ENCODE measurements at places on chromosomes 3 and 15. TPM values are rescaled to one million over a fixed set of nuclear protein-coding genes. Genes with fewer than 3 reads are reported as not detected.

The LIPC gene
- 0.63 TPM for total RNA-seq

The CCR3 gene
- total RNA-seq, result not detected

The LDHAL6B gene
- total RNA-seq, result not detected

The LMAN1L gene
- not detected for total RNA-seq

The LSAMP gene
- 1.2 TPM for total RNA-seq

The GOLGA8J gene
- total RNA-seq, result not detected

DNA sequence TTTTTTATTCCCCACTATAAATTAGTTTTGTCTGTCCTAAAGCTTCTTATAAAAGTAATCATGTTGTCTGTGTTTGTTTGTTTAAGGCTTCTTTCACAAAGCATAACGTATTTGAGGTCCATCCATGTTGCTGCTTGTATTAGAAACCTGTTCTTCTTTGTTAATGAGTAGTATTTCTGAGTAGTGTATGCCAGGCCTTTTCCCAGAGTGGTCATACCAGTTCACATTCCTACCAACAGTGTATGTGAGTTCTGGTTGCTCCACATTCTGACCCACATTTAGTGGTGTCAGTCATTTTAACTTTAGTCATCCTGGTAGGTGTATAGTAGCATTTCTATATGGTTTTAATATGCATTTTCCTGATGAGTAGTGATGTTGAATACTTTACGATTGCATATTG lies 98.6 kb downstream of the NEO1 start:
- DNase-seq, result no peak

DNA sequence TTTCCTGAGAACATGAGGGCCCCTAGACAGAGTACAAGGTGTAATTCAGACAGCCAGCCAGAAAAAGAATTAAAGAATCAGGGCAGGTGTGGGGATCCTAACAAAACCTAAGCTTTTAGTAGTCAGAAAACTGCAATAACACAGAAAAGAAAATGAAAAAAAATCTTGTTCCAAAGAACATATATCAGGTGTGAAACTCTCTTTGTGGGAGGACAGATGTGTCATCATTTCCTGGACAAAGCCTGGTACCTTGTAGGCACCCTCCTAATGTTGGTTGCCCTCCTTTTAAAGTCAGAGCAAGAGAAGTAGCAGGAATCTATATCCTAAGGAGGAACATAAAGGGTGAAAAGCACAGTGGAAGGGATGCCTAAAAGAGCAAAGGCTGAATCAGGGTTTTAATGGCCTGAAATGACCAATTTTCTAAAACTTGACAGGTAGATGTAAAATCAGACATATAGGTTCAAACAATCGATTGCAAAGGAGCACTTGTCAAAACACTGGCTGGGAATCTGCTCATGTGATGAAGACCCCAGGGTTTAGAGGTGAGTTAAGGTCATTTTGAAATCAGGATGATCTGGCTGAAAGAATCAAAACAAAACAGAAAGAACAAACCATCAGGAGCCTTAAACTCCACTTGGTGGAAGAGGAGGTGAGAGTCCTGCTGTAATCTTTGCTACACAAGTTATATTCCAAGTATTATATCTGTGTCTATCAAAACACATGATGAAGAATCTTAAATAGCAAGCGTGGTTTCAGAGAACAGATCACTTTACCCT lies 54.9 kb downstream of the TGFBR2 start:
- no peak for DNase-seq

DNA sequence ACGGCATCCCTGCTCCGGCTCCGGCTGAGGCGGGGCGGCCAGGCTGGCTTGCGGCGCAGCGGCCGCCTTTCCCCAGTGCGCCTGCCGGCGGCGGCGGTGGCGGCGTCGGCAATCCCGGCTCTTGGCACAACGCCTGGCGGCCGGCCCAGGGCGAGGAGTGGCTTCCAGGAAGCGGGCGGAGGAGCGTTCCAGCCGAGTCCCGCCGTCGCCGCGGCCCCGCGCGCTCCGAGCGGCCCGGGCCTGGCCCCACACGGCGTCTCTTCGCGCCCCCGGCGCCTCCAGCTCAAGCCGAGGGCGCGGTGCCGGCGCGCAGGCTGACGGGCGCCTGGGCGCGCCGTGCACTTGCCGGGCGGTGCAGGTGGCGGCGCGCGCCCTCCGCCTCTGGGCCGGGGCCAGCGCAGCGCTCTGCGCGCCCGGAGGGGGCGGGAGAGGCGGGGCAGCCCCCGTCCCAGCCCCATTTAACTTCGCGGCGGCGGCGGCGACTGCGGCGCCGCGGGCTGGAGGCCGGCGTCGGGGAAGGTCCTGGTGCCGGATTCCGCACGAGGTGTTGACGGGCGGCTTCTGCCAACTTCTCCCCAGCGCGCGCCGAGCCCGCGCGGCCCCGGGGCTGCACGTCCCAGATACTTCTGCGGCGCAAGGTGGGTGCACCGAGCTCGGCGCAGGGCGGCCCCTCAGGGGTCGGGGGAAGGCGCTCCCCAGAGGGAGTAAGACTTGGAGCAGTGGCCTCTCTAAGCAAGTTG lies at the start of gene ADAMTSL3:
Gene ADAMTSL3 (plus strand): TSS at position 485 of the 740 bp plus-strand sequence. CDS start 1,639 bp downstream, outside the sequence.
- peak; percentile 93 for DNase-seq

GRCh38 chr3:196638861-196639482 lies 522 bp upstream of the NRROS start:
- DNase-seq, result no peak

DNA sequence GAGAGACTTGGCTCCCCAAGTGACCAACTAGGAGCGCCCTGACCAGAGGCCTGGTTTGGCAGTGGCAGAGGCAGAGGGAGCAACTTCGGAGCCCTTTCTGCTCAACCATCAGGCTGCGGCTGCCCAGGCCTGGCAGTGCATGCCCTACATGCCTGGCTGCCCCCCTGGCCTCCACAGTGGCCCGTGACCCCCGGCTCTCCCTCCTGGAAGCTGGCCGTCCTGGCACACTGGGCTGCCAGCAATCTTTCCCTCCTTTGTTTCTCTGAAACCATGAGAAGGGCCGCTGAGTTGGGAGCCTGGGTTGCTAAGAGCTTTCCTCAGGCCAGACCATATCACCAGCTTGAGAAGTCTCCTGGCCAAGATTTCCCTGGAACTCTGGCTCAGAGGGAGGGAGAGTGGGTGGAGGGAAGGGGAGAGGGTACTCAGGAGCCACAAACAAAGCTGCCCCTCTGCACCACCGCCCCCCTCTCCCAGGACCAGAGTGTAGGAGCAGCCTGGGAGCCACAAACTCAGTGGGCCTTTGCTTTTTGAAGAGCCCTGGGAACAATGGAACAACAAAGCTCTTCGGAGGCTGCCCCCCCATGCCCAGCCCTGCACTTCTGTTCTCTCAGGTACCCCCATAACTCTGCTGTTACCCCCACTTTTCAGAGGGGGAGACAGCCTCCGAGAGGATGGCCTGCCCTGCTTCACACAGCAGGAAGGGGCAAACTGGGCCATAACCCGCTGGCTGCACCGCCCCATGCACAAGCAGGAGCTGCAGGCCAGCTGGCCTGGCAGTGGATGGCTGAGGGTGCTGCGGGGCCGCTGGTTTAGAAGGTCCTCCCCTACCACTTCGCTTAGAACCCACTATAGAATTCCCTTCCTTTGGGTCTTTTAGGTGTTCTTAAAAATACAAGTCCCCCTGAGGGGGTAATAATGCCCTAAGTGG lies 11.3 kb downstream of the CORO2B start:
- no peak for DNase-seq

All from esophagus muscularis mucosa (tissue), 4 donors.